ENCODE measurements at places on chromosomes 3 and 15.

- no peak for DNase-seq
Measured at GRCh38 chr3:122074621-122075265, 19.6 kb downstream of the CD86 start.

- DNase-seq = no peak
Measured at GRCh38 chr3:19202303-19202702, 54.0 kb downstream of the KCNH8 start.

DNA sequence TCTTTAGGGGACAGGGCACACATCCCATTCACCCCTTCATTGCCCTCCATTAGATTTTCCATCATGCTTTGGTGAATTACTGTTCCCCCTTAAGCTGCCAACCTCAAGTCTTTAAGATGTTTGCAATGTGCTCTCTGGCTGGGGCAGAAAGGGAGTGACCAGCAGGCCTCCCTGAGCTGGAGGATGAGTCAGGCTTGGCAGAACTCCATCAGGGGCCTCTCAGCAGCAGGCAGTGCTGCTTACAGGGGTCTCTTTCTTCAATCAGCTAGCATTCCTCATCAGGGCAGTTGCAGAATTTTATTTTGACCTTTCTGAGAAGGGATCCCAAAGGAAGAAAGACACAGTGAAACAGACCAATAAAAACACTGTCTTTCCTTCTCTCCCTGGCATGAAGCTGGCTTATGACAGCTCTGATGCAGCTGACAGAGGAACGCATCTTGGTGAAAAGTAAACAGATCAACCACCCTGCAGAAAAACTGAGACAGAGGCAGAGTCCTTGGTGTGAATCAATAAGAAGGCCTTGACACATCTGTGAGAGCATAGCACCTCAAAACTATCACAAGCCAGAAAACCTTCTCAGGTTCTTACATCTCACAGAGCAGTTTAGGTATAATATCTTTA is 88.7 kb upstream of the MRPL3 start:
- no peak for DNase-seq

- DNase-seq = no peak
Measured at GRCh38 chr3:51436998-51437639, 46.0 kb downstream of the RBM15B start.

DNA sequence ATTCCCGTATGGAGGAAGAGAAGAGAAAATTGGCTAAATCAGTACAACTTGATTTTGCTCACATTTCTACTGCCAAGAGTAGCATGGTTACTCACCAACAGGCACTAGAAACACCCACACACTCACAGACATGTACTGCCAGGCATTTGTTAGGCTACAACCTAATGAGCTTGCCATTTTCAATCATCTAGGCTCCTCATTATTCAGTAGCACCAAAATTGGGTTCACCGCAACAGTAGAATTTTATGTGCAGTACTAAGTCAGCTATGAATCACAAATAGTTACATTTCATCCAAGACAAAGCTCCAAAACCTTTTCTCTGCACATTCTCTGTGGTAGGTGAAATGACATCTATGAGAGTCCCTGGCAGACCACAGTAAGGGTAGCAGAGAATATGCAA is 15.0 kb upstream of the THUMPD3 start:
- DNase-seq = no peak

GRCh38 chr3:73433687-73434086 is 191.1 kb downstream of the PDZRN3 start:
- DNase-seq = no peak

Data from CD4-positive, alpha-beta T cell treated with Interleukin-10 for 1 hour (primary cell).